ENCODE measurements at places on chromosomes 4 and X.

DNA sequence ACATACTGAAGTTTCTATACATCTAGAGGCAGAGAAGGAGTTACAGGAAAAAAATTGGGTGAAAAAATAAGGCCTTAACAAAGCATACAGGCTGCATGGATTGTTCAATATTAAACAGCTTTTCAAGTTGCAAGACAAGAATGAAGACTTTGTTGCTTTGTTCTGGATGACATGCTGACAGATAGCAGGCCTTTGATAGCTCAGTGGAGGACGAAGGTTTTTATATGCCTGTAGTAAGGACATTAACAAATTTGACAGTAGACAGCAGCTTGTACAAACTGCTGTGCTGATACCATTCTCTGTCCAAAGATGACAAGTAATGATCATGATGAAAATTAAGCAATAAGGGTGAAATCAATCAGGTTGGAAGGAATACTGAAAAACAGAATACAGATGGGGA is 309.9 kb downstream of the NKX6-1 start:
- DNase-seq = no peak

- no peak for DNase-seq
Observed at GRCh38 chr4:182738283-182739047, 178.7 kb downstream of the DCTD start.

- DNase-seq = no peak
Observed at GRCh38 chrX:42128020-42128419, 204.7 kb upstream of the CASK start.

GRCh38 chr4:5142726-5143125 is 91.4 kb downstream of the STK32B start:
- no peak for DNase-seq

DNA sequence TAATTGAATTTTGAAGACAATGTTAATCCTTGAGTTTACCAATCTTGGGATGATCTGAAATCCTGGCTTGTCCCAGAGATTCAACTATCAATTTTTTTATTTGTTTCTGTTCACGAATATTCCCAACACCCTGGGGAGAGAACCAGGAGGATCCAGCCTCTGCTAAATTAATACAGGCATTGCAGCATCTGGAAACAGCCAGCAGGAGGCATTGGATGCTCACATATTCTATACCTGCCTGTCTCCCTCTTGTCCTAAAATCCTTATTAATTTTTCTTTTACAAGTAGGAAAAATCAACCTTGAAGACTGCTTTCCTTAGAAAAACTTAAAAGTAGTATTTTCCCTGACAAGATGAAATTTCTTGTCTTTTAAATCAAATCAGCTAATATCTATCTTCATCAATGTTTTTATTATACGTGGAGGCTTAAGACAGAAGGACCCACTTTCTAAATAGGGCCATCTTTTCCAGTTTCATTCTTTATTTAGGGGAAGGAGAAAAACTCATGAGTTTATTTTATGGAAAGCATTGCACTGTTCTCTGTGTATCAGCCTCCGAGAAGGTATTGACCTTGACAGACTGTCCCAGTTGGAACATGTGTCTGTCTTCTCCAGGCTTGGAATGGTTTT is 102.4 kb downstream of the CLNK start:
- no peak for DNase-seq

DNA sequence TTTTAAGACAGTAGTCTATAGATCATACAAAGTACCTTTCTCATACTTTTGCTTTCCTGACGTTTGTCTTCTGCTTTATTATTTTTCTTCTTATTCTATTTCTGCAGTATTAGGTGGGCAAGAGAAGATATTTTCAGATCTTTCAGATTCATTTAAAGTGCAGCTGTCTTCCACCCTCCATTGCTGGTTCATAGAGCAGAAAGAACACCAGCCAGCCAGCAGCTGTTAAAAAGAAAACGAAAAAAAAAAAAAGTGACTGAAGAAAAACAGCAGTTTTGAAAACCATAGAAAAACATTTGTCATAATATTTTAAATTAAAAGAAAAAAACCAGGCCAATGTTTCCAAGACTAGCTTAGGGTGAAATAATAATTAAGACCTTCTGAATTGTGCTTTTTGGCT is 42.9 kb downstream of the SMAD1 start:
- DNase-seq = no peak

GRCh38 chr4:39323821-39324220 is 42.3 kb downstream of the RFC1 start:
- no peak for DNase-seq

- no peak for DNase-seq
Observed at GRCh38 chrX:100625985-100626491, 10.6 kb downstream of the TSPAN6 start.

All from activated naive CD4-positive, alpha-beta T cell treated with Interleukin-2 at 50 U/mL for 16 hours (primary cell).